ENCODE measurements at places on chromosomes 4 and X.

DNA sequence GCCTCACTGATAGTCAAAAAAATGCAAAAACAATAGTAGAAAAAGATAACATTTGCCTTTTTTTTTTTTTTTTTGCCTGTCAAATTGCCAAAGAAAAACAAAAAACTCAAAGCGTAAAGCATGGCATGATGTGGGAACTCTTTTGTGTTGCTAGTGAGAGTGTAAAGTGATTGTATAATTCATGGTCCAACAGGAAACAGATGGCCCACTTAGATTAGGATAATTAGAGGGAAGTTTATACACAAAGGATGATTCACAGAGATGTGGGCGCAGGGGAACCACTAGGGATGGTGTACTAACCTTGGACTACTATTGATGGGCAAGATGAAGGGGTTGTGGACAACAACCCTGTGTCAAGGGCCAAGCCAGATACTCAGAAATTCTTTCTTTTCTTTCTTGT lies 16.4 kb downstream of the MCUB start:
- no peak for DNase-seq

- DNase-seq: peak; percentile 39
Measured at GRCh38 chrX:106177106-106177981, 9.2 kb downstream of the PWWP3B start.

GRCh38 chrX:96692454-96692853 lies 7.8 kb downstream of the DIAPH2 start:
- no peak for DNase-seq

GRCh38 chr4:90241008-90241407 lies 113.8 kb downstream of the CCSER1 start:
- no peak for DNase-seq

GRCh38 chr4:56757261-56757746 lies 64.2 kb downstream of the SPINK2 start:
- no peak for DNase-seq

DNA sequence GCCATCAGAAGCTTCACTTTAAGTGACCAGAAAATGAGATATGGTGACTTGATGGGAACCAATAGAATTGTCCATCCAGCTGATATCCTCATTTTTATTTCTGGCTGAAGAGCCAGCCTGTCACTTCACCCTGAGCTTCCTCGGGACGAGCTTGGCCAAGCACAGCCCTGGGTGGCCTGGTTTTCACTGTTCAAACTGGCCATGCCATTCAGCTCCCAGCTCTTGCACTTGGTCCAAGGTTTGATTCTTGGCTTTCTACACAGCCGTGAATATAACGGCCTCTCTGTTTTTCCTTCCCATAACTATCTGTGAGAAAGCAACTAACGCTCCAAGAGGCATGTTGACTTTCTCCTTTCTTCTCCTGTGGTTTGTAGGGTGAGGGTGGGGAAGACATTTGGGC lies 71.9 kb downstream of the LIMCH1 start:
- no peak for DNase-seq

DNA sequence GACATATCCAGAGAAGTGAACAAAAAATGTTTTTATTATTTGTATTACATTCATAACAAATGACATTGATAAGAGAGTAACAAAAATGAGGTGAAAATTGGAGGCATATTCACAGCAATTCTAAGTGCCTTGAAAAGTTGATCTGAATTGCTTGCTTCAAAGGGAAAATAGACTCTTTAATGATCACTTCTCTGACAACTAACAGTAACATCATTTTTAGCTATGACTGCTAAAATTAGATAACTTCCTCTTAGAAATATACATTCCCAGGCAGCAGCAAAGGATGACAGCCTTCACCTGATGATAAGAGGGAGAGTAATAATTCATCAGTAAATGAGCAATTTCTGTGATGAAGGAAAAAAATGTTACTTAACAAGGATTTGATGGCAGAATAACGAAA lies 472.5 kb downstream of the PCDH10 start:
- DNase-seq: no peak

DNA sequence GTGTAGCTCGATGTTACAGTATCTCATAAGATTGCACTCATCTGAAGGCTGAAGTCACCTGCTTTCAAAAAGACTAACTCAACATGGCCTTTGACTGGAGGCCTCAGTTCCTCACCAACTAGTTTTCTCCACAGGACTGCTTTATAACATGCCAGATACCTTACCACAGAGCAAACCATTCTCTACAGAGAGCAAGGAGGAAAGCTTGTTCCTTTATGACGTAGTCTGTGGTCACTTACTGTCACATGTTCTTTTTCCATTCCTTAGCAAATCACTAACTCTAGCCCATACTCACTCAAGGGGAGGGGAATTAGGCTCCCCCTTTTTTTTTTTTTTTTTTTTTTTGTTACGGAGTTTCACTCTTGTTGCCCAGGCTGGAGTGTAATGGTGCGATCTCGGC lies 3.2 kb downstream of the THAP9 start:
- DNase-seq: no peak

DNA sequence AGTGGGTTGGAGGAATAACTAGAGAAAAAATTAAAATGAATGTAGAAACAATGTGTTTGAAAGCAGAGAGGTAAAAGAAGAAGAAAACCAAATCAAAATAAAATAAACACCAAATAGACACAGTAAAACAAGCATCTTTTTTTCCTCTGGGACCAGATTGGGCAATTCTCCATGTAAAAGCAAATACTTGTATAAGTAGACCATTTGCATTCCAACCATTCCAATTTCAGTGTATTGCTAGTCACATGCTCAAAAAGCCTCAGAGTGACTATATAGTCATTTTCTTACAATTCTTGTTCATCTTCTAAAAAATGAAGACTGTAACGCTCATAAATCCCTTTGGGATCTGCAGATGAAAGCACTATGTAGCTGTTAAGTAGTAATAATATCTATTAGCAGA lies 969.5 kb downstream of the PCDH18 start:
- no peak for DNase-seq
